Purkinje cell (primary cell): ENCODE measurements at places on chromosomes 4 and X. TPM values are rescaled to one million over a fixed set of nuclear protein-coding genes. Genes with fewer than 3 reads are reported as not detected.

The GSX2 gene
- not detected in 2 replicates for polyA plus RNA-seq

The USP17L12 gene
- not detected in 2 replicates for polyA plus RNA-seq

The LRCH2 gene
- polyA plus RNA-seq = 8.1 and 8.5 TPM in 2 replicates

The MAGEC3 gene
- polyA plus RNA-seq = not detected in 2 replicates

The SPIN2A gene
- polyA plus RNA-seq = 0.97 TPM in 1 of 2 replicates, not detected in the other

The SLC16A2 gene
- polyA plus RNA-seq = 1.4 and 2.4 TPM in 2 replicates
